Umbilical cord (tissue), 2 donors: ENCODE measurements at places on chromosomes 13 and 19.

GRCh38 chr13:113545931-113546516 is 38.5 kb upstream of the TFDP1 start:
- no peak for DNase-seq

- DNase-seq = peak; percentile 35
Observed at GRCh38 chr13:99796175-99796819, 175.3 kb downstream of the ZIC5 start.

GRCh38 chr19:888581-889385 is 4.2 kb downstream of the MED16 start:
- DNase-seq = no peak

DNA sequence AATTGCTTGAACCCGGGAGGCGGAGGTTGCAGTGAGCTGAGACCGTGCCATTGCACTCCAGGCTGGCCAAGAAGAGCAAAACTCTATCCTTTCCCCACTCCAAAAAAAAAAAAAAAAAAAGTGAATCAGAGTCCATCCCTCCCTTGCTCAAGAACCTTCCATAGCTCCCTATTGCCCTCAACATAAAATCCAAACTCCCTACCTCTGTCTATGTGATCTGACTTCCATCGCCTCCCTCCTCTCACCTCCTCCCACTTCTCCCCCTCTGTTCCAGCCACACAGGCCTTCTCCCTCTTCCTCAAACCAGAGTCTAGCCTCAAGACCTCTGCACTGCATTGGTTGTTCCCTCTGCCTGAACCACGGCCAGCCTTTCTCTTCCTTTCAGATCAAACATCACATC is 10.0 kb upstream of the TLE2 start:
- no peak for DNase-seq

GRCh38 chr13:48236528-48237353 is 3.7 kb downstream of the ITM2B start:
- no peak for DNase-seq

GRCh38 chr19:16381756-16382401 is 57.3 kb downstream of the KLF2 start:
- peak; percentile 85 for DNase-seq

DNA sequence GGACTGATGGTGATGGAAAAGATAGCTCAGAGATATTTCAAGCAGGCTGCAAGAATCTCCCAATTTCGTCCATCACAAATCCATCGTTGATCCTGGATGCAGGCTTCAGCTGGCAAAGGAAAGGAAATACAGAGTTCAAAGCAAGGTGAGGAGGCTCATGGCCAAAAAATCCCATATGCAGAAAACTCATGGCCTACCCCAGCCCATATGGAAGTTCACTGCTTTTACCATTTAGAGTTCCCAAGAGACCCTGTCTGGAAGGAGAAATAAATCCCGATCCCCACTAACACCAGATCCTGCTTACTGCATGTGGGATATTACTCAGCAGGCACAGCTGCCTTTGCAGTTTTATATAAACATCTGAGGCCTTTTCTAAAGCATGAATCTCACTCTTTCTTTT is 412.9 kb upstream of the SPRY2 start:
- peak; percentile 40 for DNase-seq

GRCh38 chr13:51502153-51502651 is 49.4 kb upstream of the INTS6 start:
- DNase-seq = no peak

- DNase-seq = peak; percentile 19
Observed at GRCh38 chr13:24842549-24843274, 78.7 kb downstream of the RNF17 start.

GRCh38 chr13:109418111-109418510 is 368.3 kb downstream of the IRS2 start:
- DNase-seq = no peak

- DNase-seq = peak; percentile 85
Observed at GRCh38 chr13:52353193-52353592, 52.8 kb downstream of the THSD1 start.

GRCh38 chr19:16726916-16727315 is 7.3 kb downstream of the NWD1 start:
- DNase-seq = no peak
